Activated CD8-positive, alpha-beta memory T cell treated with anti-CD3 and anti-CD28 coated beads, Interleukin-2, amount 10 ng/mL, durations not matched to agents 7 days and 5 days (primary cell): ENCODE measurements at places on chromosomes 3 and 15.

GRCh38 chr3:193734737-193735366 is 141.8 kb downstream of the OPA1 start:
- DNase-seq = no peak

GRCh38 chr3:65182682-65183081 is 494.9 kb upstream of the ADAMTS9 start:
- DNase-seq = no peak

DNA sequence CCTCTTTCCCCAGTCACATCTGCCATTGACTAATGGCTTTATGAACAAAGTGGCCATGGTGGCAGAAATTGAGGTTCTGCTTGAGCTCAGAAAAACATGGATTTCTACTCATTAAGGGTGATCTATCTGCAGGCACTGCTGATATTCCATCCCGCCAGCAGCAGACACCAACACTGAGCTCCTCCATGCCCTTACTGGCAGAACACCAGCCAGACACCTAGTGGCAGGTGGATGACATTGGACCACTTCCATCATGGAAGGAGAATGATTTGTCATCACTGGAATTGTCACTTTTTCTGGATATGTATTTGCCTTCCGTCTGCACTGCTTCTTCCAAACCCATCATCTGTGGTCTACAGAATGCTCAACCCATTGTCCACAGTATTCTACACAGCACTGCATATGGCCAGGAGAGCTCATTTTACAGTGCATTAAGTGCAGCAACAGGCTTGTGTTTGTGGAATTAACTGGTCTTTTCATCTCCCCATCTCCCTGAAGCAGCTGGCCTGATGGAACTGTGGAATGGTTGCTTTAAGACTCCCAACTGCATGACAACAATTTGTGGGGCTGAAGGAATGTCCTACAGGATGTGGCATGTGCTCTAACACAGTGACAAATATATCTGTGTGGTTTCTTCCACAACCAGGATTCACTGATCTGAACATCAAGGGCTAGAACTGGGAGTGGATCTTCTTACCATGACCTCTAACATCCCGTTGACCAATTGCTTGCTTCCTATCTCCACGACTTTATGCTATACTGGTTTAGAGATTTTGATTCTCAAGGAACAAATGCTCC is 103.4 kb downstream of the WNT7A start:
- DNase-seq = no peak

DNA sequence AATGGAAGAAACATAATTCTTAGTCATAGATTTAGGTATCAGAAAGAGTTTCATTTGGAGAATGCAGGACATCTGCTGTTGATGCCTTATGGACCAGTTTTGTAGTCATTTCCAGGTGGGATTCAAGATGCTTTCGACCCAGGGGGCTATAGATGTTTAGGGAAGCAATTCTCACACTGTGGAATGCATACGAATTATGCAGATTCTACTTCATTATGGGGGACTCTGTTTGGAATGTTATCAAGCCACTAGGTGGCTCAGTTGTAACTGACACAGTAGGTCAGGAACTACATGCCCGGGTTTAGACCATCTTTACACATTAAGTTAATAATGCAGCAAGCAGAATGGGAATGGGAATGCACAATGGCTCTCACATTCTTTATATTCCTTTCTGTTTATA is 1359.8 kb downstream of the ZPLD1 start:
- no peak for DNase-seq

DNA sequence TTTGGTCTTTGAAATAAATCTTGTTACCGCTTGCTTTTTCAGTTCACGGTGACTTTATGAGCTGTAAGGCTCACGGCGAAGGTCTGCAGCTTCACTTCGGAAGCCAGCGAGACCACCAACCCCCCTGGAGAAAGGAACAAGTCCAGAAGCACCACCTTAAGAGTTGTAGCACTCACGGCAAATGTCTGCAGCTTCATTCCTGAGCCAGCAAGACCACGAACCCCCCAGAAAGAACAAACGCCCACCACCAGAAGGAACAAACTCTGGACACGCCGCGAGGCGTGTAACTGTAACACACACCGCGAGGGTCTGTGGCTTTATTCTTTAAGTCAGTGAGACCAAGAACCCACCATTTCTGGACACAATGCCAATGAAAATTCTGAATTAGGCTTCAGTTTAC is 28.8 kb downstream of the GOLGA6A start:
- no peak for DNase-seq

DNA sequence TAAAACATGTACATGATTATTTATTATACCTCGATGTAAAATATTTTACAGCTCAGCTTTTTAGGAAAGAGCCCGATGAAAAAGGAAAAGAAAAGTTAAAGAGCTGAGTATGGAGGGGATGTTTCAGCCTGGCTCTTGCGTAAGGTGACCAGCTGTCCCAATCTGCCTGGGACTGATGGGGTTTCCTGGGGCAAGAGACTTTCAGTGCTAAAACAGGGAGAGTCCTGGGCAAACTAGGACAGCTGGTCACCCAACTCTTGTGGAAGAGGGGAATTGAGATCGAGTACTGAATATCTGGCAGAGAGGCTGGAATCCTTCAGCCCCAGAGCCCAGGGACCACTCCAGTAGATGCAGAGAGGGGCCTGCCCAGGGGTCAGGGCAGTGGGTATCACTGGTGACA is 21.0 kb downstream of the DUOX2 start:
- DNase-seq = no peak

GRCh38 chr3:36957063-36957462 is 12.2 kb upstream of the TRANK1 start:
- DNase-seq = no peak

GRCh38 chr3:112640276-112640929 is 540 bp downstream of the CCDC80 start:
- DNase-seq = no peak

DNA sequence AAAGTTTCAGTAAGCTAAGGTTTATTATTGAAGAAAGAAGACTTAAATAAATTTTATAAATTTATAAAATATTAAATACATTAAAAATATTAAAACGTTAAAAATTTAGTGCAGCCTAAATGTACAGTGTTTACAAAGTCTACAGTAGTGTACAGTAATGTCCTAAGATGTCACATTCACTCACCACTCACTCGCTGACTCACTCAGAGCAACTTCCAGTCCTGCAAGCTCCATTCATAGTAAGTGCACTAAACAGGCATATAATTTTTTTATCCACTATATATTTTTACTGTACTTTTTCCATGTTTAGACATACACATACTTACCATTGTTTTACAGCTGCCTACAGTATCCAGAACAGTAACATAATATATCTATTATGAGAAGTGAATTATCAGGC is 51.5 kb downstream of the TJP1 start:
- DNase-seq = no peak

DNA sequence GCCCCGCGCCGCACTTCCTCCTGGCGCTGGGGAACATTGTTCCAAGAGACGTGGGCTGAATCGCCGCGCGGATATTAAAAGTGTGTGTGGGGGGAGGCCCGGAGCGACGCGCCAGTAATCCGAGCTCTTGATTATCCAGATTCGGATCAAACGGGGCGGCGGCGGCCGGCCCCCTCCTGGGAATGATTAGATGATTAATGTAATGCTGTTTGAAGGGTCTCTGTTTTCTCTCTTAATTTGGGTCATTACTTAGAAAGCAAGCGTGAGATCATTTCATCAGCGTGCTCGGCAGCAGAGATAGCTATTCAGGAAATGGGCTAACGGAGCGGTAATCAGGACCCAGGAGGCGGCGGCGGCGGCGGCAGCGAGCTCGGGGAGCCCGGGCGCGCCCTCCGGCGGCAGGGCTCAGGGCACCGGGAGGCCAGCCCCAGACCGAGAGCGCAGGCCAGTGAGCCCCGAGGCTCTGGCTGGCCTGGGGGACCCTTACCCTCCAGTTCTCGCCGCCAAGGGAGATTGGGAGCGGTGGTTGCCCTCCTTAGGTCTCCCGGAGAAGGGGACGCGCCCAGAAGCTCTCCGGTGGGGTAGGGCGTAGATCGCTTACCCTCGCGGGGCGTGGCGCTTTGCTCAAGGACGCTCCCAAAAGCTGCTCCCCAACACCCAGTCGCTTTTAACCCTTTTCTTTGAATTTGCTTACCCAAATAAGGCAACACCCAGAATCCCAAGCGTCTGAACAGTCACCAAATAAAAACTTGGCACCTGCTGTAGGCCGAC is 4.5 kb downstream of the FEZF2 start:
- DNase-seq = no peak

GRCh38 chr15:63339006-63339766 is 42.5 kb downstream of the CA12 start:
- no peak for DNase-seq

DNA sequence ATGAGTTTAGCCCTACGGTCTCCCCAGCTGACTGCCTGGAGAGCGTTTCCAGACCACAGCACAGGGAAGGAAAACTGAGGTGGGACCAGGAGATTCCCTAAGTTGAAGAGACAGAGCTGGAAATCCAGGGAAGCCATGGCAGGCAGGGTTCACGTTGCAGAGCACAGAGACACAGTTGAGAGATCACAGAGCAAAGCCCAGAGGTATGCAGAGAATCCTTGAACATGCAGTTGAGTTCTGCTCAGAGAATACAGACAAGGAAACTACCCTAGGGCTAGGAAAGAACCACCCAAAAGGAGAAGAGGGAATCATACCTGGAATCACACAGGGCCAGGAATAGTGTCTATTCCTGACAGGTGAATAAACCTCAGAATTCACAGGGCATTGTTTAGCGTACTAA is 14.3 kb downstream of the SLC28A1 start:
- no peak for DNase-seq

DNA sequence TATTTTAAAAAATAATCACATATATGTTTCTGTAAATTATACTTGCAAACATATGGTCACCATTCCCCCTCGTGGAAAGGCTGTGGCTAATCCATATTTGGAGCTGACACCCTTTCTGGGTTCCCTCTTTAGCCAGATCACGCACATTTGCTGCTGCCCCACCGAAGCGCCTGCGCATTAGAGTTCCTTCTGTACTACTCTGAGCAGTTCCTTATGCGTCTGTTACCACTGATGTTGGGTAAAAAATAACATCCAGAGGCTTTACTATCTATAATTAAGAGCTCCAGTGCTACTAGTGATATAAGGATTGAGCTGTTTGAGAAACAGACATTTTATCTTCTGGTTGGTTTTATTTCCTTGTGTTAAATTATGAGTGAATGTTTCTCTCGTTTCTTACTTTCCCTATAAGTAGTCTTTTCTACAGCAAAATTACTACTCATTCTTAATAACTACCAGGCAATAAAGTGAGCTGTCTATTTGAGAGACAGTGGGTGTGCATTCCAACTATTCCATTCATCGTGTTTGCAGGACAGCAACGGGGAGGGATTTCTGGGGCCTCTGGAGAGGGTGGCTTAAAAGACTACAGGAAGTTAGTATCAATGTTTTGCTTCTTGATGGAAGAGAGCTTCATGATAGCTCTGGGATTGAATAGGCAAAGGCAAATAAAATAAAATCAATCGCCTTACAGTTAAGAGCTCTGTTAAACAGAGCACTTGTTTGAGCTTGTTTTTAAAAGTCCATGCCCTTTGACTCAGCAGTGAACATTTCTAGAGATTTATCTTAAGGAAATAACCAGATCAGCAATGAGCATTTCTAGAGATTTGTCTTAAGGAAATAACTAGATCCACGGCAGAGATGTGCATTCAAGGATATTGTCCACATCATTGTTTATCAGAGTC is 245.2 kb downstream of the CD47 start:
- DNase-seq = no peak

DNA sequence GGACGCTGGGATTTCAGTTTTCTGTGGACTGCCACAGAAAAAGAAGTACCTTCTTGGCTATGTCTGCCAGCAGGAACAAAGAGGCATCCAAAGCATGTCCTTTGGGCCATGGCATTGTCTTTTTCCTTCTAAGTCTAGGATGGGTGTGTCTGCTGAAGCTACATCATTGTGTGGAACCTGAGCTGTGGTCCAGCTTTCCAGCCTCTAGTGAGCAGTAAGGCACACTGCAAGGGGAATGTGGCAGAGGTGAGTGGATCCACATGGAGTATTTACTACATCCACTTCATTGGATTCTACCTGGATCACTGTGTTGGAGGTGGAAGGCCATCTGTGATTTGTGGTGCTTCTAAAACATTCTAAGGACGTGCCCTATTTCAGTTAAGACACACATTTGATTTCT is 23.7 kb downstream of the CMTM8 start:
- DNase-seq = no peak

DNA sequence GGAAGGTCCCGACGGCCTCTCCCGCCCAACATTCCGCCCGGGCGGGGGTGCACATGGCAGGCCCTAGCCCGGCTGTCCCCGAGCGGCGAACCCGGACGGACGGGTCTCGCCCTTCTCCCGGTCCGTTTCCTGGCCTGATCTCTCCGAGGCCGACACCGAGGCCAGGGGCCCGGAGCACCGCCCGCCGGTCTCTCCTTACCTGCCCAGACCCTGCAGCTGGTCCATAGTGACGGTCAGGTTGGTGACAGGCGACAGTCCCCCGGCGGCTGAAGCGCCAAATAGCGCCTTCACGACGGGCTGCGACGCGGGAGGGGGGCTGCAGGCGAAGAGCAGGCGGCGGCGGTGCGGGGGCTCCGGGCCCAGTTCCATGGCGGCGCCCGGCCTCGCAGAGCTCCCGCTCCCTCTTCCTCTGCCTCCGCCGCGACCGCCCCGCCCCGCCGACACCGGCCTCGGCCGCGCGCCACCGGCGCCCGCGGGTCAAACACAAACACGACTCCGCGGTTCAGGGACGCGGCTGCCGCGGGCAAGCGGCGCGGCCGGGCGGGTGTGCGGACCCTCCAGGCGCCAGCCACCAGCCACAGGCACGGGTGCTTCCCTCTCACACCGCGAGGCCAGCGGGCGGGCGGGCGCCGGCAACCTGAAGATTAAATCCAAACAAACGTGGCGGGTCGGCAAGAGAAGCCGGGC is 495 bp downstream of the CDC25A start:
- peak; percentile 61 for DNase-seq

GRCh38 chr15:91694831-91695210 is 158.7 kb upstream of the SLCO3A1 start:
- no peak for DNase-seq

DNA sequence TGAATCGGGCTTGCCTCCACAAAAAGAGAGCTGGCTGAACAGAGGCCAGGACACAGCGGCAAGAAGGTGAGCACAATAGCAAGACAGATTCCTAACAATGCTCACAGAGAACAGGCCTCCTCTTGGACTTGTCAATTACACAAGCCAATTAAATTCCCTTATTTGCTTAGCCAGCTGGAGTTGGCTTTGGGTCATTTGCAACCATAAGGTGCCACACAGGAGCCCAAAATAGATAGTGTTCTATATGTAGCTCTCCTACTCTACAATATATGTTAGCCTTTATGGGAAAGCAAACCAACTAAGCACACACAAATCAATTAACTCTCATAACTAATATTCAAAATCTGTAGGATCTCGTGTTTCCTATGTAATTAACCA is 335.6 kb downstream of the FOXP1 start:
- DNase-seq = no peak
